Left ventricle myocardium inferior (tissue), 1 donor: ENCODE measurements at places on chromosomes 11 and 22. TPM values are rescaled to one million over a fixed set of nuclear protein-coding genes. Genes with fewer than 3 reads are reported as not detected.

The KRTAP5-11 gene
- total RNA-seq: not detected

The KCNJ11 gene
- total RNA-seq: 17.5 TPM

The CEND1 gene
- total RNA-seq: not detected

The CDPF1 gene
- total RNA-seq: 6.4 TPM

The TEX12 gene
- total RNA-seq: 0.22 TPM

The LDHA gene
- total RNA-seq: 332 TPM

The KDM4E gene
- not detected for total RNA-seq

The DBX1 gene
- not detected for total RNA-seq

The RBFOX2 gene
- 75.4 TPM for total RNA-seq

The OR4C13 gene
- total RNA-seq: not detected

The MIOX gene
- not detected for total RNA-seq

The XKR3 gene
- not detected for total RNA-seq

The TMEM191C gene
- 1.5 TPM for total RNA-seq

The DTX4 gene
- total RNA-seq: 1.8 TPM

The C1QTNF4 gene
- 0.58 TPM for total RNA-seq

The RASL10A gene
- total RNA-seq: 1.4 TPM

The KCNQ1OT1 gene
- total RNA-seq: 0.33 TPM

The ST14 gene
- 1.0 TPM for total RNA-seq

The MS4A3 gene
- total RNA-seq: not detected

The CBLIF gene
- total RNA-seq: not detected

The PDE3B gene
- total RNA-seq: 5.9 TPM

The SAA1 gene
- total RNA-seq: not detected
